Occipital lobe (tissue), 3 donors: ENCODE measurements at places on chromosomes 3 and 15. TPM values are rescaled to one million over a fixed set of nuclear protein-coding genes. Genes with fewer than 3 reads are reported as not detected.

DNA sequence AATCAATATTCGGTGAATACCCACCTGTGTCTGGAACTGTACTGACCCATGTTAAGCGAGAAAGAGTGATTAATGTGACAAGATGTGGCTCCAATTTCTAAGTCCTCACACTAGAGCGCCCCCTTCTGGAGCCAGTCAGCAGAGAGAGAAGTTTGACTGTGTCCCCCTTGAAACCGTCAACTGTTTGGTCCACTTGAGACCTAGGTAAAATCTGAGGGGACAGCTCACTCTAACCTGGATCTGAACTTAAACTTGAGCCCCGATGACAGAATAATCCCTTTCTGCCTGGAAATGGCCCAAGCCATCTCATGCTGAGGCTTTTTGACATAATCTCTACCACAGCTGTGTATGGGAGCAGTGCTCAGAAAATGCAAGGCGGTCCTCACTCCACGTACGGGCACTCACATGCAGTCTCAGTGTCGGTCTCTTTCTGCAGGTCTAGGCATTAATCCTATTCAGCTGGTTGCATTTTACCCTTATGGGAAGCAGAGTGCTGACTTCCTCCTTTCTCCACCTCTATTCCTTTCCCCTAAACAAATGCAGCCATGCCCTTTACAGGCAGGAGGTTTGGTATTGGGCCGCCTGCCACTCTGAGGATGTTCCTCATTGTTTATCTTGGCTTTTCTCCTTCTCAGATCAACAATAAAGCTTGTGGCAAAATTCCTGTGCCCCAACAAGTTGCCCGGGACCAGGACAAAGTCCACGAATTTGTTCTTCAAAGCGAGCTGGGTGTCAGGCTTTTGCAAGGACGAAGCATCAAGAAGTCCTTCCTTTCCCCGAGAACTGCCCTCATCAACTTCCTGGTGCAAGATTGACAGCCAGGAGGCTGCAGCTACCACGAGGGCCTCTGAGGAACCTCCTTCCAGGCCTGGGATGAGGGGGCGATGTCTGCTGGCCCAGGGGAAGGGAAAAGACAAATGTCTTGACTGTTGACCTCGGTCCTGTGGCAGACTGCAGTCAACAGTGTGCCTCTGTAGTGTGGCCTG lies 47.5 kb upstream of the LIMD1 start:
- no peak for DNase-seq

DNA sequence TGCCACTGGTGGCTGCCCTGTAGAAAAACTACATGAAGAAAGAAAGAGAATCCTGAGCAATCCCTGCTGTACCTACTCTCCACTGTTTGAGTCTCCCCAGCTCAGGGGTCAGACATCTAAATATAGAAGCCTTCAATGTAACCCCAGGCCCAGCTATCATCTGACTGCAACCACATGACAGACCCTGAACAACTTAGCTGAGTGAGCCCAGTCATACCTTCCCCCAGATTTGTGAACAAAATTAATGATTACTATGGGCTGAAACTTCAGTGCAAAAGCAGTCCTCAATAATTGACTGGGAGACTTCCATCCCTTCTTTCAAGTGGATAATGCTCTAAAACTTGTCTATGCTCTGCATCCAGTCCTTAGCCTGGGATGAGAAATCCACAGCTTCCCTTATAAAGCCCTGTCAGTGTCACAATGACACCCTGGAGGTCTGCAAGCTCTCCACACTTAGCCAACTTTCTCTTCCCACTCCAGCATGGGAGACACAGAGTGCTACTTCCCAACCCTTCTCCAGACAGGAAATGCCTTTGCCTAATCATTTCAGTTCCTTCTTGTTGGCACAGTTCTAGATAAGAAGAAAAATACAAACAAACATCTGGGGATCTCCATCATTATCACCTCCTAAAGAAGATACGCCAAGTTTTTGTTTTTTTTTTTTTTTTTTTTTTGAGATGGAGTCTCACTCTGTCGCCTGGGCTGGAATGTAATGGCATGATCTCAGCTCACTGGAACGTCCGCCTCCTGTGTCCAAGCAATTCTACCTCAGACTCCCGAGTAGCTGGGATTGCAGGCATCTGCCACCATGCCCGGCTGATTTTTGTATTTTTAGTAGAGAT lies 198.5 kb upstream of the GADL1 start:
- no peak for DNase-seq

DNA sequence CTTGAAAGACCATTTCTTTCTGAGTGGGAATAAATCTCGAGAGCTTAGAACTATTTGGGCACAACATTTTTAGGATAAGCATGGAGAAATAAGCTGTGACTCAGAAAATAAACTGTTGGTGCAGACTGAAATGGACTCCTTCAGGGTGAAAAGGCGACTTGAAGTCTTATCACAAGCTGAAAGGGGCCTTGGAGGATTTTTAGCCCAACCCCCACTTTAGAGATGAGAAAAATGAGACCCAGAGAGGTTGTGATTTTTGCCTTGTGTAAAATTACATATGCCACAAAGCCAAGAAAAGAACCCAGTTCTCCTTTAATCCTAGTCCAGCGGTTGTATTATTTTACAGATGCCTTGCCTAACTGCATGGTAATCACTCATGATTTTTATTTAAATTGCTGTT lies 1.5 kb downstream of the ATP1B3 start:
- no peak for DNase-seq

- no peak for DNase-seq
Measured at GRCh38 chr3:70557976-70558375, 245.5 kb upstream of the MDFIC2 start.

DNA sequence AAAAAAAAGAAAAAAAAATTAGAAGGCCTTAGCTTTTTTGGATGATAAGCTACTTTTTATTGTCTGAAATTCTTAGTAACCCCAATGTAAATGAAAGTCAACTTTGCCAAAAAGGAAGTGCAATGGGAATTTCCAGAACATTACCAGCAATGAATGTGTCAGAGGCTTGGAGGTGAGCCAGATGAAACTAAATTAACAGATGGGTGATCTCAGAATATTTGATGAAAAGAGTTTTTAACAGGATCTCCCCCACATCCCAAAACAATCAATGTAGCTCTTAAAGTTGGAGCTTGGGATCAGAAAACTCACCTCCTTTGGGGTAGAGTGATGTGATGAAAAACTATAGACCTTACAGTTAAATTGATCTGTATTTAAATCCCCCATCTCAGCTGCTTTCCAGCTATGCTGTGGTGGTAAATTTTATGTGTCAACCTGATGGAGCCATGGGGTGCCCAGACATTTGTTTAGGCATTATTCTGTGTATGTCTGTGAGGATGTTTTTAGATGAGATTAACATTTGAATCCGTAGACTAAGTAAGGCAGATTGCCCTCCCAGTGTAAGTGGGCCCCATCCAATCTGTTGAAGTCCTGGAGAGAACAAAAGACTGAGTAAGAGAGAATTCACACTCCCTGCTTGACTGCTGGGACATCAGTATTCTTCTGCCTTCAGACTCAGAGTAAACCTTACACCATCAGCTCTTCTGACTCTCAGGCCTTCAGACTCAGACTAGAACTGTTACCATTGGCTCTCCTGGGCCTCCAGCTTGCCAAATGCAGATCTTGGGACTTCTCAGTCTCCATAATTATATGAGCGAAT lies 84.3 kb upstream of the TNFSF10 start:
- DNase-seq: no peak

- DNase-seq: no peak
Measured at GRCh38 chr3:66378256-66378655, 122.6 kb downstream of the LRIG1 start.

DNA sequence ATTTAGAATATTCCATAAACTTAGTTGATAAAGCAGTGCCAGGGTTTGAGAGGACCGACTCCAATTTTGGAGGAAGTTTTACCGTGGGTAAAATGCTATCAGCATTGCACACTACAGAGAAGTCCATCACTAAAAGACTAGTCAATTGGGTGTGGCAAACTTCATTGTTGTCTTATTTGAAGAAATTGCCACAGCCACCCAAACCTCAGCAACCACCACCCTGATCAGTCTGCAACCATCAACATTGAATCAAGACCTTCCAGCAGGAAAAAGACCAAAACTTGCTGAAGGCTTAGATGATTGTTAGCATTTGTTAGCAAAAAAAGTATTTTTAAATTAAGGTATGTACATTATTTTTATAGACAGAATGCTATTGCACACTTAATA lies 60.5 kb downstream of the KLF13 start:
- no peak for DNase-seq

DNA sequence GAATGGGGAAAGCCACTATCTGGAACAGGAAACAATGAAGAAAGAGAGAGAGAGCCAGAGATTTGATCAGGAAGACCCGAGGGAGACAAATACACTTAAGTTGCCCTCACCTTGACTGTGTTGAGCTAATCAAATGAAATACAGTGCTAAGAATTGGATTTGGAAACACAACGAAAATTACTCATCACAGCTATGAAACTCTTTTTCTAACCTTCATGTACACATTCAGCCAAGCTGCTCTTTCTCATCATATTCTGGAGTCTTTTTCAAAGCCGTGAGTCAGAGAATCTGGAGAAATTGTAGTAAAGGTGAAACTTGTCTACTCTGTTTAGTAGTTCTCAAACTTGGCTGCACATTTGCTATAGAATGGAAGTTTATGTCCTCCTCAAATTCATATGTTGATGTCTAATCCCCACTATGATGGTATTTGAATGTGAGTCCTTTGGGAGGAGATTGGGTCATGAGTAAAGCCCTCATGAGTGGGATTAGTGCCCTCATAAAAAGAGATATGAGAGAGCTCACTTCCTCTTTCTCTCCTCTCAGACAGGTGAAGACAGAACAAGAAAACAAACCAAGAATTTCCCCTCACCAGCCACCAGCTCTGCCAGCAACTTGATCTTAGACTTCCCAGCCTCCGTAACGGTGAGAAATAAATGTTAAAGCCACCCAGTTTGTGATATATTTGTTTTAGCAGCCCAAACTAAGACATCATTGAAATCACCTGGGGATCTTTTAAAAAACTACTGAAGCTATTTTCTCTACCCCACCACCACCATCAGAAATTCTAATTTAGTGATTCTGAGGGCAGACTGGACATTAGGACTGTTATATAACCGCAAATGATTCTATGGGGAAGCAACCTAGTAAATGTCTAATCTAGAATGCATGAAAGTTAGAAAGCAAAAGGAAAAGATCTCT lies 143.6 kb upstream of the GRM7 start:
- DNase-seq: no peak

- no peak for DNase-seq
Measured at GRCh38 chr15:73982222-73982962, 9.7 kb downstream of the STOML1 start.

GRCh38 chr3:64203216-64203615 lies 22.1 kb downstream of the PRICKLE2 start:
- no peak for DNase-seq

GRCh38 chr3:11907667-11908660 lies 61.3 kb upstream of the TAMM41 start:
- no peak for DNase-seq

GRCh38 chr3:165459111-165459510 lies 262.9 kb upstream of the SLITRK3 start:
- no peak for DNase-seq

DNA sequence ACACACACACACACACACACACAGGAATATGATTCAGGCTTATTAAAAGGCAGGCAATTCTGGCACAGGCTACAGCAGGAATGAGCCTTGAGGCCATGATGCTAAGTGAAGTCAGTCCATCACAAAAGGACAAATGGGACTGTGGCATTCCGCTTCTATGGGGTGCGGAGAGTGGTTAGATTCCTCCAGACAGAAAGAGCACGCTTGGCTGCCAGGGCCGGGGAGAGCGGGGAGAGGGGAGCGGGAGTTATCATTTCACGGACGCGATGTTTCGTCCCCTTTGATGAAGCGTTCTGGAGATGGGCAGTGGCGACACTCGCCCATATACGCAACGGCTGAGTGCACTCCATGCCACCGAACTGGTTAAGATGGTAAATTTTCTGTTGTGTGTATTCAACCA lies 58.5 kb upstream of the FAM174B start:
- peak; percentile 17 for DNase-seq

- DNase-seq: no peak
Measured at GRCh38 chr15:29835301-29835700, 13.0 kb upstream of the TJP1 start.

- no peak for DNase-seq
Measured at GRCh38 chr3:149701206-149701976, 43.6 kb upstream of the WWTR1 start.

GRCh38 chr15:72562878-72563277 lies 88.7 kb downstream of the ARIH1 start:
- DNase-seq: no peak

DNA sequence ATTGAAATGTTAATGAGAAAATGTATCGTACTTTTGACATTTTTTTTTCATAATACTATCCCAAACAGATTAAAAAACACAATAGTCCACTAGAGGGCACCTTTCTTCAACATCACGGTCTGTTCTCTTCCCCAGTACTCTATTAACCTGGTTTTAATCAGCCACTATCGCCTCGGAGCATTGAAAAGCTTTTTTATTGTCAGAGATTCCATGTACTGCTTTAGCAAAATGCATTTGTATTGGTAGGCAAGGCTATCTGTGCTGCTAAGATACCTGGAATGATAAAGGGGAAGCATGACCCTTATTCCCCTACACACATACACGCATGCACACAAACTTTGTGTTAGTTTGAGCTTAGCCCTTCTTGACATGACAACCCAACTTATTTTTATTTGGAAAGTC lies 160.1 kb upstream of the IL12A start:
- DNase-seq: no peak

GRCh38 chr15:71581398-71581930 lies 228.9 kb upstream of the NR2E3 start:
- DNase-seq: no peak

DNA sequence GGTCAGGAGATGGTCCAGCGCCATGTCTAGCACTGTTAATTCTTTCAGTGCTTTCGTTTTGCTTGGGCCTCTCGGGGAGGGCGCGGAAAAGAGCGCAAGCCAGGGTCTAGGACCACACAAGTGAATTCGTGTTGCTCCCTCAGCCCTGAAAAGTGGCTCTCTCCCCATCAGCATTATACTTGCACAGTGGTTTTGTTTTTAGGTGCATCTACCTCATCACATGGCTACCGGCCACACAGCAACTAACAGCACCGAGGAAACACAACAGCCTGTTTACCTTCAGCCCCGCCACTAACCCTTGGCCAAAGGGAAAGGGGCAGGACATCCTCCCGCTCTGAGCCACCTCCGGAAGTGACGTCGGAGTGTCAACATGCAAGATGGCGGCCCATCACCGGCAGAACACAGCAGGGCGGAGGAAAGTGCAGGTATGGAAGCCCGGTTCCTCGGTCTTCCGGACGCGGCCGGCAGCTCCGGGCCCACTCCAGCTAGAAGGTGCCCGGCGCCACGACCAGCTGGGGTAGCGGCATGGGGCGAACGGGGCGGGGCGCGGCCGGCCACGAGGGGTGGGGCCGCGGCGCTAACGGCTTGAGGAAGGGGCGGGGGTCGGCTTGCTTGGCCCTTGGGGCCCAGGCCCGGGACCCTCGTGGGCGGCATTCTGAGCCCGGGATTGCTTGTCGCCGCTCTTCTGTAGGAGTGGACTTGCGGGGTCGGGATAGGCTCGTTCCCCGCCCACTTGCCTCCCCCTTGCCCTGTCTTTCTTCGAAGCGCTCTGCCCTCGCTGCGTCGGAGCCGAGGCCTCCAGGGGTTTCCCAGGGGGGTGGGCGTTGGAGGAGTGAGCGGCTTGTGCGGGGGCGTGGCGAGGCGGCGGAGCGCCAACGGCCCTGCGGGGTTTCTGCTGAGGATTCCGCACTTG lies at the start of the genes SCN11A and WDR48:
SCN11A (minus strand) TSS at position 296 of the 913 bp plus-strand sequence. CDS start 101,582 bp downstream, outside the sequence.
WDR48 (plus strand) TSS at position 368 of the 913 bp plus-strand sequence; CDS start at position 378, 10 bp downstream.
- DNase-seq: peak; percentile 92

The CHRFAM7A gene
- total RNA-seq: 3.9 TPM

The CCDC71 gene
- 18.6 TPM for total RNA-seq

The PP2D1 gene
- not detected for total RNA-seq

The OR5H1 gene
- total RNA-seq: not detected

The BFSP2 gene
- 1.1 TPM for total RNA-seq

The GOLGA8H gene
- 0.31 TPM for total RNA-seq
